Upper lobe of right lung (tissue), 1 donor: ENCODE measurements at places on chromosomes 2 and 18. TPM values are rescaled to one million over a fixed set of nuclear protein-coding genes. Genes with fewer than 3 reads are reported as not detected.

NOL4 gene
- total RNA-seq, result not detected

GREB1 gene
- total RNA-seq, result 0.90 TPM

CFAP221 gene
- total RNA-seq, result 26.3 TPM

NCKAP5 gene
- 40.8 TPM for total RNA-seq

GALNT13 gene
- total RNA-seq, result 5.8 TPM

HOXD13 gene
- not detected for total RNA-seq

PDE11A gene
- total RNA-seq, result not detected

CDH20 gene
- 0.35 TPM for total RNA-seq

UGT1A3 gene
- not detected for total RNA-seq

DSC1 gene
- total RNA-seq, result not detected

RESP18 gene
- total RNA-seq, result not detected

NPHP1 gene
- 4.1 TPM for total RNA-seq

NR4A2 gene
- 3.5 TPM for total RNA-seq

CXCR4 gene
- 45.2 TPM for total RNA-seq

RRM2 gene
- 2.3 TPM for total RNA-seq
